Naive B cell (primary cell): ENCODE measurements at places on chromosomes 4 and X. TPM values are rescaled to one million over a fixed set of nuclear protein-coding genes. Genes with fewer than 3 reads are reported as not detected.

DNA sequence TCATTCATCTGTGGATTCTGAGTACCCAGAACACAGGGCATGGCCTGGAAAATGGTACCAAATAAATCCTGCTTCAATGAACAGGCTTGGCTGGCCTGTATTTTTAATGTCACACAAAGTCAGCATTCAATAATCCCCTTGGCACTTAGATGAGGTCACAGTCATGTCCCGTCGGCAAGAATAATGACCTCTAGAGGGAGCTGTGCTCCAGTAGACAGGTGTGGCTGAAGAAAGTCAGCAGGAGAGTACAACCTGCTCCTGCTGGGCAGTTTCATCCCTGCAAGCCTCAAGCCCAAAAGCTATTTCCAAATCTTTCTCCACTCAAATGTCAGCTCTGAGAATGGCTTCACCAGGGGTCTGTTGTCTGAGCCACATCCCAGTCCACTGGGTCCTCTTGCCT lies 404.0 kb upstream of the F9 start:
- DNase-seq = no peak

Gene STK32B
- polyA plus RNA-seq = not detected

Gene GAGE2A
- not detected for polyA plus RNA-seq

GRCh38 chr4:53777244-53777984 lies 186.1 kb upstream of the LNX1 start:
- DNase-seq = no peak

DNA sequence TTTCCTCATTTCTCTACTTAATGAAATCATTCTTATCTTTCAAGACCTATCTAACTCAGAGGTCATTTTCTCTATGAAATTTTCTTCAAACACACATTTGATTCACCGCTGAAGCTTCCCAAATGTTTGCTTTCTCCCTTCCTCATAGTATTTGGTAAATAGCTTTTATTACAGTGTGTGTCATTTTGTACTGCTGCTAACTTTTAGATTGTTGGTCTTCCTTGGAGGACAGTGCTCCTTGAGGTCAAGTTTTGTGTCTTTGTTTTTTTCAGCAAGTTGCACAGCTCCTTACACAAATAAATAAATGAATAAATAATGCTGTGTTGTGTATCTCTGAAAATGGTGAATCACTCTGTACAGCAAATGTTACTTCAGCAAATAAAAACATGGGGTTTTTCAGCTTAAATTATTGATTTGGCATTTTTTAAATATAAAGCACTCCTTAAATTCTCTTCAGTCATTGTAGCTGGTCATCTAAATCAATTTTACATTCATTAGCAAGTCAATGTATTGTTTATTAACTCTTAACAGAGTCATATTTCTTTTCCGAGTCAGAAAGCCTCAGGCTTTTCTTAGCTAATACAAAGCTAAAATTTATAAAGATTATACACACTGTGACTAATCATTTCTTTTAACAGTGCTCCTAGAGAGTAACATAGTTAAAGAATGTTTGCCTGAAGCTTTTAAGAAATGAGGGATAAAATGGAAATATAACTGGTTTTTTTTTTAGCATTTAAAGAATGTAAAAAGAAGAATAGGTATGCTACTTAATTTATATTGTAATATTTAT lies 30.1 kb upstream of the MAD2L1 start:
- no peak for DNase-seq

- DNase-seq = no peak
Observed at GRCh38 chr4:159177265-159178150, 74.6 kb downstream of the RAPGEF2 start.

Gene SLC25A4
- 13.9 TPM for polyA plus RNA-seq

Gene ENPEP
- not detected for polyA plus RNA-seq

DNA sequence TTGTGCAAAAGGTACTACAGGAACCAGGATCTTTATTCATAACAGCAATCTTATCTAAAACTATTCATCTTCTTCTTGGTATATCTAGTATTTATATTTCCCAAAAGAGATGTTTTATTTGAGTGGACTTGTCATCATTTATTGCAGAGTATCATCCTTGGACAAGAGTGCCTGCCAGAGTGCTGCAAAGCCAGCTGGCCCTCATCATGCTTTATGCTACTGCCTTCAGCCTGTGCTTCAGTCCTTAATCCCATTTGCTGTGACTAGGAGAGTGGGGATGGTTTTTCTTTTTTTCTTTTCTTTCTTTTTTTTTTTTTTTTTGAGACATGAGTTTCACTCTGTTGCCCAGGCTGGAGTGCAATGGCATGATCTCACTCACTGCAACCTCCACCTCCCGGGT lies 33.5 kb upstream of the ELF2 start:
- no peak for DNase-seq

DNA sequence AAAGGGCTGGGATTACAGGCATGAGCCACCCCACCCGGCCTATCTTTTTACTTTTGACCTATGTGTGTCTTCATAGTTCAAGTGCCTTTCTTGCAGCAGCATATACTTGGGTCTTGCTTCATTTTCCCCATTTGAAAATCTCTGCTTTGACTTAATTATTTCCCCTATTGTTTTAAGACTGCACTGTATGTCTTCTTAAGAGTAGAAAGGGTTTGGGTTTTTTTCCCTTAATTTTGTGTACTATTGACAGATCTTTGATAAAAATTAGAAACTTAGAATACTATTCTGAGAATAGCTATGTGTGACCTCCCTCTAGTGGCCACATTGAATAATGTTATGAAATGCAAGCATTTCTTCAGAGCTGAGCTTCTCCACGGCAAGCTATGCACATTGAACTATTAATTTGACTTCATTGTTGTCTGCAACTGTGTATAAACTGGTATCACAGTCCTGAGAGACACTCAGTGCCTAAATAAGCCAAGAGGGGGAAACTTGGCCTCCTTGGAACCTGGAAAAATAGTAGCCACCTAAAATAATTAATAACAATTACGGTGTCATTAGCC lies 8.7 kb upstream of the SLC25A4 start:
- peak; percentile 40 for DNase-seq

- no peak for DNase-seq
Observed at GRCh38 chr4:76623217-76624045, 188.4 kb downstream of the SHROOM3 start.

Gene DAPP1
- polyA plus RNA-seq = 209 TPM

- DNase-seq = peak; percentile 60
Observed at GRCh38 chrX:1323315-1323714, 13.3 kb upstream of the IL3RA start.

DNA sequence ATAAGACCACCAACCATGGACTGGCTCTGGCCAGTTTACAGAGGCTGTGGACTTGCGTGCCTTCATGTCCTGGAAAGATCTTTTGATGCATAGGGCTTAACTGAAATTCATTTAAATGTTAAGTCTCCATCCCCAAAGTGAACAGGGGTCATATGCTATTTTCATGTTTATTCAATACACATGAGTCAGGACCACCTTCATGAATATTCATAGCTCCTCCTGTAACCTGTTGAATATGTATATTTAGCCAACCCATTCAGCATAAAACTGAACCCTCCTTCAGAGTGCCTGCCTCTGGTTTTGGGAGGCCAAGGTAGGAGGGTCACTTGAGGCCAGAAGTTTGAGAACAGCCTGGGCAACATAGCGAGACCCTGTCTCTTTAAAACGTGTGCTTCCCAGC lies 7.1 kb downstream of the CTPS2 start:
- no peak for DNase-seq

Gene NLGN3
- not detected for polyA plus RNA-seq

DNA sequence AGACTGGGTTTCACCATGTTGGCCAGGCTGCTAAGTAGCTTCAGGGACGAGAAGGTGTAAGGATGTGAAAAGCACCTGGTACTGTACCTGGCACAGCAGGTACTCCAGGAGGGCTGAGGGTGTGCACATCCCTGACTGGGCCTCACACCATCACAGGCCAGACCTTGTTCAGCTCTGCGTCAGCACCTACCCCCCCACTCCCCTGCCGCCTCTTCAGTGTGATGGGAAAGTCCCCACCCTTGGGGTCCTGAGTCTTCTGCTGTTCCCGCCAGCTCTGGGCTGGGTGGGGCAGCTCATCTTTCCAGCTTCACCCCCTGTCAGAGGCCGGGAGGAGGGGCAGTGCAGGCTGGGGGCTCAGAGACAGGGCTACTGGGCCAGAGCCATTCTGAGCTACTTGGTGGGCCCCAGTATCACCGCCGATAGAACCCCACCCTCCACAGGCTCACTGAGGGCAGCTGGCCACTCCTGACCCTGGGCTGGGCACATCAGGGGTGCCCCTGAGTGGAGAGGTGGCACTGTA lies 6.7 kb upstream of the SH3BP2 start:
- DNase-seq = peak; percentile 82

- DNase-seq = no peak
Observed at GRCh38 chrX:107709266-107709806, 66.3 kb downstream of the TSC22D3 start.

Gene MAP3K15
- polyA plus RNA-seq = not detected

DNA sequence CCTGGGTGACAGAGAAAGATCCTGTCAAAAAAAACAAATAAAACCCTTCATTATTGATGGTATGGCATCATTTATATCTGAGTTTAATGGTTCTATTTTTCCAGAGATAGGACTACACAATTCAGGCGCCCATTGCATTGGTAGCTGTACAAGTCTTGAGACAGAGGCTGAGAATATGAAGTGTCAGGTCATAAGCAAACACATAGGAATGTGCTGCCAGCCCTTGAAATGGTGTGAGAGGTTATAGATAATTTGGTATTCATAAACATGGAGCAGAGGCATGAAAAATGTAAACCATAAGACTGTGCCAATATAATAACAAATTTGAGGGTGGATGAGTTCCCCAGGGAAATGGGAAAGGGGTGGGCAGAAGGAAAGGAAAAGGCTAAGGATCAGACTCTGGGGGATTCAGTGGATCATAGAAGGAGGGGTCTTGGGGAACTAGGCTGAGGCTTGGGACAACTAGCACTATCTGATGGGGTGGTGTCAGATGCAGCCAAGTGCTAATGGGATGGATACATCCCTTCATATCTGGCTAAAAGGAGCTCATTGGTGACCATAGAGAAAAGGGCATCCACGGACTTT lies 50.8 kb downstream of the MAOA start:
- DNase-seq = no peak

Gene BCLAF3
- 3.8 TPM for polyA plus RNA-seq

DNA sequence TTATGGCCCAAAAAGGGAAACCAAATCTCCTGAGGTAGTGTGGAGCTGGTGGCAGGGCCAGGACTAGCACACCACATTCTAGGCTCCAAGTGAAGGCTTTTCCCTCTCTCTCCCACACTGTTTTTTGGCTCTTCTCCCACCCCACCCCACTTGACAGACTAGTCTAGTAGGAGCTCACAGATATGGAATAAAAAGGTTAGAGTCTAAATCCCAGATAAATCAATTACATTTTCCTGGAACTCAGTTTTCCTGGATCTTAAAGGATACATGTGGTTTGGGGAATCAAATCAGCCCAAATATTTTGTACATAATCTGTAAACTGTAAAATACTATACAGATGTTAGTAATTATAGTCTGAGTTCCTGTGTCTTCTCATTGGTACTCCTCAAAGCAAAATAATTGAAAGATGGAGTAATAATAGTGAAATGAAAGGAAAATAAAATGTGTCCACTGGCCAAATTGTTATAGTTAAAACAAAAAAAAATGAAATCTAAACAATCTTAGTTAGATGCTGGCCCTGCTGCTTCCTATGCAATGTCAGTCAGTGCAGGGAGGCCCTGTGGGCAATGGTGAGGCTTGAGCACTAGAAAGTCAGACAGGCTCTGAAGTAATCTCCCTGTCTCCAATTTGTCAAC lies 370.4 kb upstream of the CPEB2 start:
- DNase-seq = no peak

DNA sequence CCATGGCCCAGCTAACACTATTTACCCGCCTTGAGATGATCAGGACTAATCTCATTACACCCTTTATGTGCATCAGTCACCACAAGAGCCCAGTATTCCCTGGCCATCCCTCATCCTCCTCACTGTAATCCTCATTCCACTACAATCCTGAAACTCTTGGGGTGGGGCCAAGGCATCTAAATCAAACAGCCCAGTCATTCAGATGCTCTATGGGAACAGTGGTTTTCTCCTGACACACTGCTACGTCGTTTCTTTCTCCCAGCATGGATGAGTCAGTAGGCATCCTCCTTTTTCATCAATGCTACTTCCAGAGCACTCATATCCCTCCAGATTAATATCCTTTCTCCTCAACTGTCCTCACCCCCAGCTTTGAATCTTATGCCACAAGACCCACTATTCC lies 5.6 kb downstream of the SDAD1 start:
- no peak for DNase-seq

DNA sequence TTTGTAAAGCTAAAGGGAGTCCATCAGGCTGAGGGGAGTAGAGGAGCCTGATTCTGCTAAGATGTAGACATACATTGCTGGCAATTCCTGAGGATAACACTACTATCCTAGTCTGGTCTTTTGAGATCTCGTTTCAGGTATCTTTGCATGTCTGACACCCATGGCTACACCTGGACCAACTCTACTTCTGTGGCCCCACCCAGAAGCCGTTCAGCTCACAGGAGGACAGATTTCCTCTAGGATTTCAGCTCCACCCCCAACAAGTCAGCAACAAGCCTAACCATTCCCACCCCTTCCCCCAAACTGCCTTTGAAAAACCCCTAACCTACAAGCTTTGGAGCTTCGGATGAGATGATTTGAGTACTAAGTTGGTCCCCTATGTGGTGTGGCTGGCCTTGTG lies 848.2 kb downstream of the NLGN4X start:
- DNase-seq = no peak

Gene ATP2B3
- 0.05 TPM for polyA plus RNA-seq

Gene LNX1
- polyA plus RNA-seq = 0.49 TPM
